Activated naive CD8-positive, alpha-beta T cell treated with anti-CD3 and anti-CD28 coated beads, Interleukin-2, amount 10 ng/mL, durations not matched to agents 7 days and 5 days (primary cell): ENCODE measurements at places on chromosomes 1 and 21.
A peak's percentile ranks its signal among the peaks of the same experiment; 100 is the strongest.

DNA sequence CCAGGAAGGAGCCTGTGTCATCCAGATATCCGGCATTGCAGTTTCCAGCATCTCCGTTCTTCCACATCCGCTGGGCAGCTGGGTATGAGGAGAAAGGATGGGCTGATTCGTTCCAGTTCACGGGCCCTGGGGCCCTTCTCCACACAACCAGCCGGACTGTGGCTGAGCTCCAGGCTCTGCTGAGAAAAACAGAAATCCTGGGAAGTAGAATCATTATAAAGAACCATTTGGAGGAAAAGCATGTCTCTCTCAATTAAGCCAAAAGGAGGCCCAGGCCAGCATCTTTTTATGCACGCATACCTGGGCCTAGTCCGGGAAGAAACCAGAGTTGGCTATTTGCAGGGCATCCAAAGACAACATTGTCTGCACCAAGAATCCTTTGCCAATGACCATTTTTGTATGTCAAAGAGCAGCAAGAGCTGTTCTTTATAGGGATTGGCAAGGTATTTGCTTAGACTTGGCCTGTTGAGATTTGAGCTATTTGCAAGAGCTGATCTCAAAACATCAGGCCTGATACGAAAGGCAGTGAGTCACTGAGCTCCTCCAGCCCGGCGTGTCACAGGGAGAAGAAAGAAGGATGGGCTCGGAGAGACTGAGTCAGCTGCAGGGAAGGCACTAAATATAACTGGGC, 84.9 kb upstream of the ARHGEF16 start:
- H3K36me3 ChIP-seq, result no peaks in the 10 kb centered on the region
- no peak overlapping the region for H3K4me3 ChIP-seq
- H3K27me3 ChIP-seq, result peaks cover 18% of the 10 kb centered on the region
- DNase-seq, result no peak
- peaks cover 7% of the 10 kb centered on the region for H3K4me1 ChIP-seq

- H3K4me1 ChIP-seq, result peaks cover 8% of the 10 kb centered on the region
- no peak overlapping the region for H3K27ac ChIP-seq
- peaks cover 6% of the 10 kb centered on the region for H3K36me3 ChIP-seq
- H3K27me3 ChIP-seq, result peaks cover 53% of the 10 kb centered on the region
Measured at GRCh38 chr1:212555426-212555825, 53.1 kb upstream of the ATF3 start.

- peaks cover 14% of the 10 kb centered on the region for H3K4me1 ChIP-seq
- no peaks in the 10 kb centered on the region for H3K36me3 ChIP-seq
- H3K4me3 ChIP-seq, result peak overlapping the region; percentile 46
- H3K27ac ChIP-seq, result peak overlapping the region; percentile 74
Measured at GRCh38 chr1:183219616-183220009, 33.5 kb downstream of the LAMC2 start.

DNA sequence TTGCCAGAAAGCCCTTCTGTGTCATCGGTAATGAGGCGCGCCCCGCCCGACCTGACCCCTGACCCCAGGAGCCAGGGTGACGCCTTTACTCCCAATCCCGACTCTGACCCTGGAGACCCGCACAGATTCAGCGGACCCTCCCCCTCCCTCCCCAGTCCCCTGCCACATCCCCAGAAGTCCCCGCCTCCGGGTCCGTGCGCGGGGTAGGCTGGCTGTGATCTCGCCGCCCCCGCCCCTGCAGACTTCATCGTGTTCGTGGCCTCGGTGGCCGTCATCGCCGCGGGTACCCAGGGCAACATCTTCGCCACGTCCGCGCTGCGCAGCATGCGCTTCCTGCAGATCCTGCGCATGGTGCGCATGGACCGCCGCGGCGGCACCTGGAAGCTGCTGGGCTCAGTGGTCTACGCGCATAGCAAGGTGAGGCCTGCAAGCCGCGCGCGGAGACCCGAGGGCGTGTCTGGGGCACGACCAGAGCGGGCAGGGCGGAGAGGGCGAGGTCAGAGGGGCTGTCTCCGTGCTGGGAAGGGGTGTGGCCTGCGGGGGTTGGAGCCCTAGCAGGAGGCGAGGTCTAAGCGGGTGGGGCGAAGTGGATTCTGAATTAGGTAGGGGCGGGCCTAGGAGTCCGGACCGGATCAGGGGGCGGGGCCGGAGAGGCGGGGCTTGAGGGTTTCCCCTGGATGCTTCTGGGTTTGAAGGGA, 34.8 kb downstream of the KCNQ4 start:
- H3K27me3 ChIP-seq, result no peaks in the 10 kb centered on the region
- DNase-seq, result peak; percentile 92
- no peaks in the 10 kb centered on the region for H3K36me3 ChIP-seq
- peak overlapping the region; percentile 78 for H3K4me3 ChIP-seq
- H3K27ac ChIP-seq, result peak overlapping the region; percentile 80

DNA sequence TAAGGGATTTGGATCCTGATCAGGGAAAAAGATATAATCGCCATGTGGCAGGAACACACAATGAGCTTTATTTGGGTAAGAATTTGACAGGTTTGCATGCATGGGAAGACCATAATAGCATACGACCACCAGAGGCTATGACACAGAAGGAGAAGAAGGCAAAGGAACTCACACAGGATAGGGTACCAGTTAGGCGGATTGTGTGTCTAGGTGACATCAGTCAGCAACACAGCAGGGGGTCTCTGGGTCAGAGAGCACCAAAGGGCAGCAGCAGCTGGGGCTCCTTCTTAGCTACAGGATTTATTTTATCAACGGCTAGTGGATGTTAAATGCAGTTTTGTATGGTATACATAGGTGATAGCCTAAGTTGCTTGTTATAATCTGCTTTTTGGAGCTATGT, 551.3 kb downstream of the KCNT2 start:
- no peak overlapping the region for H3K4me3 ChIP-seq
- H3K4me1 ChIP-seq, result no peaks in the 10 kb centered on the region
- no peaks in the 10 kb centered on the region for H3K27me3 ChIP-seq
- no peak overlapping the region for H3K27ac ChIP-seq
- no peaks in the 10 kb centered on the region for H3K36me3 ChIP-seq

DNA sequence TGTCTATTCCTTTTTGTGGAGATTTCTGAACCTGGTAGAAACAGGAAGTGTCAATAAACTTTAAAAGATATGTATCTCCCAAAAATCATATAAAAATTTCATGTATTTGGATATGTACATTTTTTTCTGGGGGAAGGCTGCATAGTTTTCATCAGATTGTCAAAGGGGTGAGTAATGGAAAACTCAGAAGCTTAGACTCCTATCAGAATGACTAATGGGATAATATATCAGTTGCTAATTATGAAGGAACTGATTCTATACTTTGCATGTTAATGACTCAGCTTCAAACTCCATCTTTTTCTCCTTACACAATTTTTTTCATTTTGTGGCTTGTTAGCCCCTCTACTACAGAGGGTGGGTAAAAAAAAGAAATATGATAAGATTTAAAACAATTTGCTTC, 55.9 kb downstream of the GON4L start:
- peaks cover 2% of the 10 kb centered on the region for H3K4me1 ChIP-seq
- H3K36me3 ChIP-seq, result peaks cover 24% of the 10 kb centered on the region
- H3K4me3 ChIP-seq, result no peak overlapping the region
- no peaks in the 10 kb centered on the region for H3K27me3 ChIP-seq
- DNase-seq, result no peak

GRCh38 chr1:97337250-97338030, 583.4 kb downstream of the DPYD start:
- H3K4me1 ChIP-seq, result no peaks in the 10 kb centered on the region
- peaks cover 12% of the 10 kb centered on the region for H3K36me3 ChIP-seq
- no peaks in the 10 kb centered on the region for H3K27me3 ChIP-seq
- no peak for DNase-seq

DNA sequence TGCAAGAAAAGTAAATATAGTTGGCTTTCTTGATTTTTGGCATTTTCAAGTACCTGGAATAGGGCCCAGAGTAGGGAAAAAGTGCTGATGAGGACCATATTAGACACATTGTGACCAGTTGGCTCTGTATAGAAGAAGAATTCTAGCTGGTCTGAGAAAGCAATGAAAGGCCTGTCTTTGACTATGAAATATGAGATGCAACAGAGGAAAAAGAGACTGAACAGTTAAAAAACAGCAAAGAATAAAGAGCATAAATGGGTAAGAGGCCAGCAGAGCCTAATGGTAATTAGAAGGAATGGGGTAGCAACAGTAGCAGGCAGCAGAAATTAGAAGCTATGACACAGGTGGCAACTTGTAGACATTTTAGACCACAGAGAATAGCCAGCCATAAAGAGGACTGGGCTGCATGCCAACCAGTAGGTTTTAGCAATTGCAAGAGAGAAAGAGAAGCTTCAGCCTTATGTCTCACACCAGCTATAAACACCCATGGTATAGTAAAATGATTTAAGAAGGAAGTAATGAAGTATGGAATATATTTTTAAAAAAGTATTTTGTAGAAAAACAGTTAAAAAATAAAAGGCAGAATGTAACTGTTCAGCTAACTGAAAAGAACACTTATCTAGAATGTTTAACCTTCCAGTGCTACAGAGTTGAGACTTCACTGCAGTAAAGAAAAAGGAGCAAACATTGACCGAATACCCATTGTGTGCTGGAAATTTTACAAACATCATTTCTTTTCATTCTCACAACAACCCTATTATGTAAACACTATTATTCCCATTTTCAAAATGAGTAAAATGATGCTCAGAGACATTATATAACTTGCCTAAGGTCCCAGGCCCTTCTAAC, 114.1 kb downstream of the LHX4 start:
- peaks cover 14% of the 10 kb centered on the region for H3K36me3 ChIP-seq
- H3K4me1 ChIP-seq, result no peaks in the 10 kb centered on the region
- no peak overlapping the region for H3K4me3 ChIP-seq
- no peak for DNase-seq
- no peak overlapping the region for H3K27ac ChIP-seq
- no peaks in the 10 kb centered on the region for H3K27me3 ChIP-seq

DNA sequence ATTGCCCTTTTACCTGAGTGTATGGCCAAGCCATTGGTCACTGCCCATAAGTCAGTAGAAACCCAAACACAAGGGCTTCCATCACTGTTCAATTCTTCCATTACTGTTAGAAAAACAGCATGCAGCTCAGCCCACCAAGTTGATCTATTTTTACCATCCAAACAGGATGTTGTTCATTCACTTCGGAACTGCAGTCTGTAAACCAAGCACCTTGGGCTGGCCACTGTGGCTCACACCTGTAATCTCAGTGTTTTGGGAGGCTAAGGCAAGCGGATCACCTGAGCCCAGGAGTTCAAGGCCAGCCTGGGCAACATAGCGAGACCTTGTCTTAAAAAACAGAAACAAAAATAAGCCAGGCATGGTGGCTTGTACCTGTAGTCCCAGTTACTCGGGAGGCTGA, 8.7 kb upstream of the MFSD2A start:
- peaks cover 2% of the 10 kb centered on the region for H3K27me3 ChIP-seq
- peaks cover 6% of the 10 kb centered on the region for H3K4me1 ChIP-seq
- no peak overlapping the region for H3K27ac ChIP-seq

- no peak overlapping the region for H3K27ac ChIP-seq
- H3K4me1 ChIP-seq, result no peaks in the 10 kb centered on the region
- H3K27me3 ChIP-seq, result no peaks in the 10 kb centered on the region
- H3K4me3 ChIP-seq, result no peak overlapping the region
- DNase-seq, result no peak
Measured at GRCh38 chr1:240235521-240236288, 144.0 kb downstream of the FMN2 start.

DNA sequence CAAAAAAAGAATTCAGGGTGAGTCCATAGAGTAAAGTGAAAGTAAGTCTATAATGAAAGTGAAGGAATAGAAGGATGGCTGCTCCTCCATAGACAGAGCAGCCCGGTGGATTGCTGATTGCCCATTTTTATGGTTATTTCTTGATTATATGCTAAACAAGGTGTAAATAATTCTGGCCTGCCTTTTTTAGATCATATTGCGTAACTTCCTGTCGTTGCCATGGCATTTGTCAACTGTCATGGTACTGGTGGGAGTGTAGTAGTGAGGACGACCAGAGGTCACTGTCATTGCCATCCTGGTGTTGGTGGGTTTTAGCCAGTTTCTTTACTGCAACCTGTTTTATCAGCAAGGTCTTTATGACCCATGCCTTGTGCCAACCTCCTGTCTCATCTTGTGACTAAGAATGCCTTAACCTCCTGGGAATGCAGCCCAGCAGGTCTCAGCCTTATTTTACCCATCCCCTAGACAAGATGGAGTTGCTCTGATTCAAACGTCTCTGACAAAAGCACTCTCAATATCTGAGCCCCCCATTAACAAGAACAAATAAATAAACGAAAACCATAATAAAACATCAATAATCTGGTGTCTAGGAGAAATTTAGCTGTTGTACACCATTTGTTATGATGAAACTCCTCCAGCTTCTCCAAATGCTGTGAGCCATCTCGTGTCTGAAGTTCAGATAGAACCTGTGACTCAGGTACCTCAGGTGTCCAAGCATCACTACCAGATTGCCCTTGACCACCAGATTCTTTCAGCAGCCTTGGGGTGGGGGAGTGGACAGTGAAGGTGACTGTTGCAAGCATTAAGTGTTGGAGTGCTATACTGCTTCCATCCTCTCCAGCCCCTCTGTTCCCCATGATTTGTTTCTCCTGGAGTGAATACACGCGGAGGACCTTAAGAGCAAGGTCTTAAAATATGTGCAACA, 36.0 kb downstream of the EBNA1BP2 start:
- H3K4me1 ChIP-seq, result no peaks in the 10 kb centered on the region
- H3K4me3 ChIP-seq, result no peak overlapping the region

DNA sequence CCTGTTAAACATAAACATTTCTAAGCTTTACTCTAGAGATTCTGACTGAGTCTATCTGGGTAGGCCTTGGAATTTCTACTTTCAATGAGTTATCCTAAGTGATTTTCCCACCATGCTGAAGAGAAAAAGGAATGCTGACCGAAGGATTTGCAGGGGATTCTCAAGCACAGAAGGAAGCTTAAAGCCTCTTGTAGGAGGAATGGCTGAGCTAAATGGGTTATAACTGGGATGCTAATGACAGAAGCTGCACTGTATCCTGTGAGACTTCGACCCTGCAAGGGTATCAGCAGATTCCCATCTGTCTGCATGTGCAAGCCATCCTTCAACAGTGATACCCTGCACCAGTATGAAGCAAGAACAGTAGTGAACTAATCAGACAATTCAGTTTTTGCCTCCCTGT, 35.4 kb downstream of the SLC35D1 start:
- no peak overlapping the region for H3K27ac ChIP-seq
- H3K36me3 ChIP-seq, result peaks cover 39% of the 10 kb centered on the region
- no peaks in the 10 kb centered on the region for H3K27me3 ChIP-seq

DNA sequence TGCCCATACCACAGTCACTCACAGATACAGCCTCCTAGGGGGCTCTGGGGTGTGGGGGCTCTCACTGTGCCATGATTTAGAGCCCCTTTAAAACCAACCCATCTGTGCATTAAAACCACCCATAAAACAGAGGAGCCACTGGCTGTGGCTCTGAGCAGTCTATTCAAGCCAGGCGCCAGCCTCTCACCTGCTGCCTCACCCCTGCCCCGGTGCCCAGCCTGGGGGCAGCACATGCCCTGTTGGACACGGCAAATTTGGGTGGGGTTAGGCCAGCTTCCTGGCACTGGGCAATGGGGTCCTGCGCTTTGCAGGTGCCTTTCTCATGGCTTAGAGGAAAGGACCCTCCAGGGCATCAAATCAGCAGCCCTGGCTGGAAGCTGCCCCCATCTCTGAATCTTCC, 73.1 kb downstream of the CASZ1 start:
- peaks cover 3% of the 10 kb centered on the region for H3K27me3 ChIP-seq
- DNase-seq, result no peak
- H3K4me1 ChIP-seq, result no peaks in the 10 kb centered on the region
- H3K36me3 ChIP-seq, result no peaks in the 10 kb centered on the region
- no peak overlapping the region for H3K4me3 ChIP-seq
